ENCODE measurements at places on chromosomes 7 and 10.

DNA sequence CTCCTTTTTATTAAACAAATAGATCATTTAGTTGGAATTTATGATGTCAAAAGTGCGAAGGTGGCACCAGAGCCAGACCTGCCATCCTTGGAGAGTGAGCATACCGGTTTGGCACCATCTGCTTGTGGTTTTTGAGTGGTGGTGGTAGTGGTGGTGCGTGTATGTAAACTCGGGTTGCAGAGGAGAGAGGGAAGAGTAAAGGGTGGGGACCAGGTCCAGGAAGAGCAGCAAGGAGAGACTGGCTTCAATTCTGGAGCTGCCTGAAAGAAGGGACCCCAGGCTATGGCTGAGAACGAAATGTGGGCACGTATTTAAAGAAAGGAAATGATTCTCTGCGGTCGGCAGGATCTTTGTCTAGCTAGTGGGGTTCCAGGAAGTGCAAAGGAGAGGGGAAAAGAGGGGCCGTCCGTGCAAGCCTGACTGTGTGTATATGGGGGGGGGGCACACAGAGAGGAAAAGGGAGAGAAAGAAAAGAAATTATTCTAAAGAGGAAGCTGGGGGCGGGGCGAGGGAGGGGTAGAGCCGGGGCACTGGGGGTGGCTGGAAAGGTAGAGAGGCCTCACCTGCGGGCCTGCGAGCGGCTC is 448 bp upstream of the GOLGA7B start:
- DNase-seq = no peak

GRCh38 chr7:17362439-17363105 is 64.1 kb downstream of the AHR start:
- DNase-seq = no peak

DNA sequence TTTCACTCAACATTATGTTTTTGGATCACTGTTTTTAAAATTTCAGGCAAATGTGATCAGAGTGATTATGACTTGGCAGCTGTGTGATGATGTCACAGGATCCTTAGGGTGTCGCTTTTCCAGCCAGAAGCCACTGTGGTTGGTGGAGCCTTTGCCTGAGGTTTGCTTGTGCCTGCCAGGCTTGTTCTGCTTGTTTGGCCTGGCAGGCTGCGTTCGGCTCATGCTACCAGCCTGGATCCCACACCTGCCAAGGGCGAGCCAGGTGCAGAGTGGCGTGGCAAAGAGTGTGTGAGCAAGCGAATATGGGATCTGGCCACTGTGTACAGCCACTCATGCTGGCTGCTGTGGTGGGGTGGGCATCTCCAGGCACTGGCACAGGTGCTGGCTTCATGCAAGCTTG is 55.7 kb downstream of the ADK start:
- DNase-seq = no peak

GRCh38 chr10:91208642-91209041 is 11.8 kb upstream of the PCGF5 start:
- no peak for DNase-seq

DNA sequence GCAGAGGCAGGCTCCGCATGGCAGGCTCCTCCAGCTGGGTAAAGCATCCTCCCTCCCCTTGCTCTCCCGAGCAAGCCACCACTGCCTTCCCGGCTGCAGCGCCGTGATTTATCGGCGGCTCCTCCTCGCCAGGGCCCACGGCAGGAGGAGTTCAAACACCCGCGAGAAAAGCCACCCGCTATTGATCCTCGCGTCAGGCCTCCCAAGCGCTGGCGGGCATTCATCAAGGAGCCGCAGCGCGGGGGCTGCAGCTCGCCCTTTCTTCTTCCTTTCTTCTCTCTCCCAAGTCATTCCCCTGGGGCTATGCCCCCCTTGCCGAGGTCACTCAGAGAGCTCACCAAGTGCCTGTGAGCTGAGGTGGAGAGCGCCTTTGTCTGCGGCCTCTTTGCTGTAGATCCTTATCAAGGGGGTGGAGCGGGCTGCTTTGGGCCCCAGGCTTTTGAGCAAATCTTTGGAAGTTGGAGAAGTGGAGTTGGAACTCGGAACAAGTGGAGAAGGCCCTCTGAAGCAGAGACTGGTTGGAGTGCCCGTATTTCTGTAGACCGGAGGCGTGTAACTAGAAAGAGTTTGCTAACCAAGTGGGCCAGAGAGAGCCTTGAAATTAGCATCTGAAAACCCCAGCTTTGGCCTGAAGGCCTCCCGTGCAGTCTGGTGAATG is 107.2 kb upstream of the PPIF start:
- no peak for DNase-seq

GRCh38 chr7:158432369-158433341 is 155.0 kb downstream of the PTPRN2 start:
- no peak for DNase-seq

- no peak for DNase-seq
Observed at GRCh38 chr10:114957673-114958072, 19.7 kb downstream of the TRUB1 start.

GRCh38 chr10:97608991-97609561 is 19.6 kb downstream of the C10orf62 start:
- no peak for DNase-seq

GRCh38 chr10:33094263-33095051 is 136.4 kb upstream of the ITGB1 start:
- no peak for DNase-seq

DNA sequence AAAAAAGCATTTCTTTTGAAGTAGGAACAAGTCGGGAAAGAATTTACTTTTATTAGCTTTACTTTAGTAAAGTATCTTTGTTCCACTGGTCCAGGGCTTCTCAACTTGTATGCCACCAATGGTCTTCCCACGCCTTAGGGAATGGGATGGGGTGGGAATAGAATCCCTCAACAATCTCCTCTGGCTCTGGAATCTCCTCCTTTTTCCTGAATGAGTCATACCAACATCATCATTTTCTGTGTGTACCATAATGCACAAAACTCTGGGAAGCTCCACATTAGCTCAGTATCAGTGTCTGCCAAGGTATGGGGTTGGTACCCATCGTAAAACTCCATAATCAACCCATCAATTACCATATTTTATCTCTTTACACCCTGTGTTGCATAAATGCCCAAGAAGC is 159.4 kb upstream of the BMPER start:
- no peak for DNase-seq

- no peak for DNase-seq
Observed at GRCh38 chr10:88243836-88244730, 339.0 kb downstream of the RNLS start.

DNA sequence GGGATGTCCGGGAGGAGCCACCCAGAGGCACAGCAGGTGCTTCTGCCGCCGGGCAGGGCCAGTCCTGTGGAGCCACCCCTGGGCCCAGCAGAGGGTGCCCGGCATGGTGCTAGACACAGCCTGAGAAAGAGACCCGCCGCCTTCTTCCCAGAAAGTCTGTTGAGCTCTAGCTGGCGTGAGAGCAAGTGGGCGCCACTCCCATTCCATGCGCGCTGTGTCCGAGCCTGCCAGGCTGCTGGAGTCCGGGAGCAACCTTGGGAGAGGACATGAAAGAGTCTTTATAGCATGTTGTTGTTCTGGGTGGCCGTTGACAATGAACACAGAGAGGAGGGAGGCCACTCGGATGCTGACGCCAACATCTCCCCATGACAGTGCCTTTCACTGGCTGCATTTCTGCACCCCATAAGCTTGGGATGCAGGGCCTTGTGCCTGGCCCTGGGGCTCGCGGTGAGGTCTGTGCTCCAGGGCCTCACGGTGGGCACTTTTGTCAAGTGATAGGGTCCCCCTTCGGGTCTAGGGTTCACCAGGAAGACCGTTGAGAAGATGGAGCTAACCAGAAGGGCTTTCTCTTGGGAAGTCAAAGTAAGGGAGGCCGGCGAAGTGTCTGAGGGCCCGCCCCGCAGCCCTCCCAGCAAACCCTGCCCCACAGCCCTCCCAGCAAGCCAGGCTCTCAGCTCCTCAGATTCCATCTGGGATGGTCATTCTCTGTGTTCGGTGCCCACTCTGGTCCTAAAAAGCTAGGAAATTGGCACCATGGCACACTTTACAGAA is 47.3 kb downstream of the NKX6-2 start:
- DNase-seq = no peak

GRCh38 chr7:25549271-25549921 is 321.1 kb upstream of the NPVF start:
- no peak for DNase-seq

DNA sequence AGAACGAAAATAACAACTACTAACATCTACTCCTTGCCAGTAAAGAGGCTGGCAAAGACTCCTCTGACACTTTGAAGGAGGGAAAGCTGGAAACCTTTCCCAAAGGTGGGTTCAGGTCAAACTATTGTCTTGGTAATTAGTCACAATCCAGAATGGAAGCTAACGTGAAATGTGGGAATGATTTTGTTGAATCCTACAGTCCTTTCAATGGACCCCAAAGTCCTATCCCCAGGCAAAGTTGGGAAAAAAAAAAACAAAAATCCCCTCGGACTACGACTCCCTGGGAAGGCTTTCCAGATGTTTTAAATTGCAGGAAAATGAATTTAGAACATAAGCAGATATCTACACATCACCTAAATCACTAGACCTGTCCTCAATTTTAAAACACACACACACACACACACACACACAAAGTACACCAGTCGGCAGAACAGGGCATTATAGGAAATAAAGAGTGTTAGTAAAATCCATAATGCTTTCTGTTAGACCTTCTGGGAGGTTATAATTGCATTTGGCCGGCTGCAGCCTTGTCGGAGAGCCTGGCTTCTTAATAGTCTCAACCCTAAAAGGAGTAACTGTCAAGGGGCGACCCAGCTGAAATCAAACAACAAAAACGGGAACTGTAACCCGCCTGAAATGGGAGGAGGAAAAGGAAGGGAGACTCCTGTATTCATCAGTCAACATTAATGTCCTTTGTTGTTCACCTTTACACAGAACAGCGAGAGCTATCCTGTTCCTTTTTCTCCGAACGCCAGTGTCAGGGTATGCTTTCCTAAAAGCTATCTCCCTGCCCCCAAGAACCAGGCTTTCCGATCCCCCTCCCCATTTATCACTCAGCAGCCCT is 1.5 kb downstream of the DOCK4 start:
- DNase-seq = no peak

GRCh38 chr7:152544971-152545619 is 109.3 kb upstream of the KMT2C start:
- no peak for DNase-seq

GRCh38 chr7:527723-528122 is 8.1 kb upstream of the PDGFA start:
- no peak for DNase-seq

DNA sequence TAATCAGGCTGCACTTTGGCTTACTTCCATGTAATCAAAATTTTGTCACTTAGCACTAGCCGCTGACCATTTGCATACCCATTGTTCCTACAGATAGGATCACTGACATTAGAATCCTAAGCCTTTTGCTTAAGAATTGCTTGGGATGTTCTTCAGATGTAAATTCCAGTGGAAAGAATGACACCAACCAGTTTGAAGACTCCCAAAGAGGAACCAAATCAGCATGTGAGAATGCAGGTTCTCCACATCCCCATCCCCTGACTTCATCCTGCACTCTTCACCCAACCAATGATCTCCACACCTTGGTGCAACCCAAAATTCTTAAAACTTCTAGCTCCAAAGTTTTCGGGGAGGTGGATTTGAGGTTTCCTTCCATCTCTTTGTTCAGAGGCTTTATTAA is 345.6 kb downstream of the GPAM start:
- DNase-seq = no peak

DNA sequence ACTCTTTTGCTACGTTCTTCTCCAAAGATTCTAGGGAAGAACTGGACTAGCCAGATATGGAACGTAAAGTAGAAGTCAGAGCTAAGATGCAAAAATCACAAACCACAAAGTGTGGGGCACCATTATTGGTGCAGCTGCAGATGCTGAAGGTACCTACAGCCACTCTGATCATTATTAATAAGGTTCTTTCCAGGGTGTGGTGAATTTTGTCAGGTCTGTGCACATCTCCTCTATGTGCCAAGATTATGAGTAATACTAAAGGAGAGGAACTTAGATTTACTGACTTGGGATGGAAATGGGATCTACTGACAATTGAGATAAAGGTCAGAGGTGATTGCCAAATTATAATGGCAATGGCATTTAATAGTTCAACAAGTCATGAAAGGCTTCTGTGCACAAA is 148.2 kb downstream of the RAPGEF5 start:
- DNase-seq = no peak

DNA sequence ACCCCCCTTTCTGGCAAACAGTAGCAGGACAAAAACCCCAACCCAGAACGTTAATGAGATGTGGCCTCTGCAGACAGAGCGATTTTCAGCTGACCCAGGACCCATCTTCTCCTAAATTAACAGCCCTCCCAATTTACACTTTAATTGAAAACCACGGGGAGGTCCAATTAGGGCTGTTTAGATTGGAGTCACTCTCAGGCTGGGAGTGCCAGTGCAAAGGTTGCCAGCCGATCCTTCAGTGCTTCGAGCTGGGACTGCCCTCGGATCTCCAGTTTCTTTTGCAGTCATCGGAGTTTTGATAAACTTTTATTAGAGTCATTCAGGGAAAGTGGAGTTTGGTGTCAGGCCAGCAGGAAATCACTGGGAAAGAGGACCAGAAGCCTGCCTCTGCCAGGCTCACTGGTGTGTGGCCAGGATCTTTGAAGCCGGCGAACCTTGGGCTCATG is 108.0 kb downstream of the DOCK1 start:
- no peak for DNase-seq

DNA sequence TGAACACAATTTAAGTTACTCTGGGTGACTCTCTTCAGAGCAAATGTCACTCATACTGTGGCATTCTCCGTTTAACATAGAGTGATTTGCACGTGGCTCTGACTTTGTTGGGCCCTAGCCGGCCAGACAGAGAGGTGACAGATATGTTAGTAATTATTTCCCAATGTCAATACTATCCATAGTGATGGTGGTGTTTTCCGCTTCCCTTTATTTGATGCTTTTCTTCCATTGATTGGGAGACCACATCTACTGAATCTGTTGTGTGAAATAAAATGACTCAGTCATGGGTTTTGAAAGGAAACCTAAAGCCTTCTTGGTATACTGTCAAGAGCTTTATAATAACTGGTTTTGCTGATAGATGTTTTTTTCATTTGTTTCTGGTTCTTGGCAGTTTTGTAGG is 7.4 kb downstream of the AVL9 start:
- no peak for DNase-seq

DNA sequence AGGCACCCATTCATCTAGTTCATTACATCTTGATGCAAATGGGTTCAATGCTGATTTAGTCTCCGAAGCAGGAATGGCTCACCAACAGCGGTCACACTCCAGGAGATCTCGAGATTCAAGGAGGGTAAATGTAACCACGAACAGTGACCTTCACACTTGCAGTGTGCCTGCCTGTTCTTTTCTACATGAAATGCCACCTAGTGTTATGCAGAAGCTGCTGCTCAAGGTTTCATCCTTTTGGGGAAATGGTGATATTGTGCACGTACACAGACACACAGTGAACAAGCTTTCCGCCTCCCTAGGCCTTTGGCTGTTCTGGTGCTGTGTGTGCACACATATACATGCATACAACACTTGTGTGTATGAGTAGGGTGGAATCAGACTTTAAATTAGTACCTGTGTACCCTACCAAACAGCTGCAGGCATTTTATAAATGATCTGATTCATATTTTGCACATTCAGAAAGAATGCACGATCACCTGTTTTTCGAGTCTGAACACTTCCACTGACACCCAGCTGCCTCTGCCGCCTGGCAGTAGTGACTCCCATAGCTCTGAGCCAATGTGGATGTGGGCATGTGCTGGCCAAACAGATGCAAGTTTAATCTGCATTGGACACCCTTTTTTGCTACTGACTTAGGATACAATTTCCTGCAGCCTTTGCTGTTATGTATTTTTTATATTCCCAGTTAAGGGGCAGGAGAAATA is 100.5 kb downstream of the TACC2 start:
- DNase-seq = no peak
